H4 (cell line): ENCODE measurements at places on chromosomes 1 and 21. TPM values are rescaled to one million over a fixed set of nuclear protein-coding genes. Genes with fewer than 3 reads are reported as not detected.

DNA sequence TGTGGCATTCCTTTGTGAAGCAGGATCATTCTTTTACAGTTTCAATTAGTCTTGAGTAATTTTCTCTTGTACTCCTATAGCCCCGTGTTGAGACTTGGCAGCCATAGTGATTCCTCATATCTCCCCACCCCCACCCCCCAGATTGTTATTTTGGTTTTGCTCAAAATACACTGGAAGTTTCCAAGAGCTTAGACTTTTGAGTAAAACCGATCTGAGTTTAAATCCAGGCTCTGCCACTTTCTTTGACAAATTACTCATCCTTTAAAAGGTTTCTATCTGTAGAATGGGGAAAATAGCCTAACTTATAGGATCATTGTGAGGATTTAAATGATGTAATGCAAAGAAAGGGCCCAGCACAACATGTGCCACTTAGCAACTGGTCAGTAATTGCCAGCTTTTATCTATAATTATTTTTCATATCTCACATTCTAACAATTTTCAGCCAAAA is 53.1 kb upstream of the RC3H1 start:
- DNase-seq: no peak

- DNase-seq: no peak
Measured at GRCh38 chr1:56255516-56256152, 323.7 kb downstream of the PLPP3 start.

GRCh38 chr1:47866601-47867437 is 130.4 kb downstream of the TRABD2B start:
- DNase-seq: no peak

GRCh38 chr1:115181231-115181630 is 91.9 kb upstream of the TSPAN2 start:
- DNase-seq: no peak

GRCh38 chr1:156538711-156539440 is 33.5 kb downstream of the IQGAP3 start:
- DNase-seq: no peak

- DNase-seq: no peak
Measured at GRCh38 chr1:59295618-59296017, 1.3 kb upstream of the FGGY start.

GRCh38 chr1:43319766-43320165 is 17.9 kb upstream of the MPL start:
- no peak for DNase-seq

- DNase-seq: no peak
Measured at GRCh38 chr1:182080040-182080439, 18.5 kb upstream of the ZNF648 start.

DNA sequence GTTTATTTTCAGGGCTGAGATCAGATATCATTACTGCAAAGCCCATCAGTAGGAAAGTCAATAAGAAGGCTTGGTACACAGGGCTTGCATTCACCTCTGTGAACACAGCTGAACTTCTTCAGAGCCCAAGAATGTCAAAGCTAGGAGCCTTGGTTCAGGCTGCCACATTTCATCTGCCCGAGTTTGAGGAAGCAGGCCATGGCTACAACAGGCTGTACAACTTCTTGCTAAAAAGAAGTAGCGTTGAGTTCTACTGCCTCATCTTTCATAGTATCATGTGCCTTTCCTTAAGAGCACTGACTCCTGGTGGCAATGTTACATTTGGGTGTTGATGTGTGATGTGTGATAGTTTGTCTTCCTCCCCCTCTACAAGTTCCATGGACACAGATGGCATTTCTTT is 10.1 kb downstream of the C1orf162 start:
- DNase-seq: no peak

C1orf52 gene
- 15.2 and 16.6 TPM in 2 replicates for total RNA-seq

- DNase-seq: no peak
Measured at GRCh38 chr1:109832945-109833344, 69.2 kb upstream of the EPS8L3 start.

GRCh38 chr1:248688527-248689298 is 13.9 kb downstream of the OR14I1 start:
- DNase-seq: no peak

PHC2 gene
- 56.3 and 60.7 TPM in 2 replicates for total RNA-seq

DNA sequence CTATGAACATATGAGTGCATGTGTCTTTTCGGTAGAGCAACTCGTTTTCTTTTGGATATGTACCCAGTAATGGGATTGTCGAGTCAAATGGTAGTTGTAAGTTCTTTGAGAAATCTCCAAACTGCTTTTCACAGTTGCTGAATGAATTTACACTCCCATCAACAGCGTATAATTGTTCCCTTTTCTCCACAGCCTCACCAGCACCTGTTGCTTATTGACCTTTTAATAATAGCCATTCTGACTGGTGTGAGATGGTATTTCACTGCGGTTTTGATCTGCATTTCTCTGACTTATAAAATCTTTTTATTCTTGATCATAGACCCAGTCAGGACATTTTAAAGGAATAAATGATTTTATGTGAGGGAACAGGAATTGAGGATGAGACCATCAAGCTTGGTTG is 165.0 kb upstream of the KCTD3 start:
- no peak for DNase-seq
